Testis (tissue), 5 donors: ENCODE measurements at places on chromosomes 4 and X. TPM values are rescaled to one million over a fixed set of nuclear protein-coding genes. Genes with fewer than 3 reads are reported as not detected.

DNA sequence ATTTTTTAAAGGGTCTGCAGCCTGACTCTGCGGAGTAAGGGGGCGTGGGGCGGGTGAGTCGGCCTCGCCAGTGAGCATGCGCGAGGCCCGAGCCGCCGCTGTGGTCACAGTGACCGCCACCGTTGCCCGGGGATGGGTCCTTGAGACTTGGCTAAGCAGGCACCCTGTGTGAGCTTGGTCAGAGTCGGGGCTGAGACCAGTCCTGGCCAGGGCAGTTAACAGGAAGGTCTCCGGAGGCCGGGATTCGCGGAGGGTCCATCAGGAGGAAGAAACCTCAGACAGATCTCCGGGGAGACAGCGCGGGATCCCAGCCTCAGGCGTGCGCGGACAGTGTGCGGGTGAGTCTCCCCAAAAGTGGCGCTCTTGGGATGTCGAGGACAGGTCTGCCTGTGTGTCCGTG lies 1384.4 kb upstream of the PCDH10 start:
- peak; percentile 43 for DNase-seq

DNA sequence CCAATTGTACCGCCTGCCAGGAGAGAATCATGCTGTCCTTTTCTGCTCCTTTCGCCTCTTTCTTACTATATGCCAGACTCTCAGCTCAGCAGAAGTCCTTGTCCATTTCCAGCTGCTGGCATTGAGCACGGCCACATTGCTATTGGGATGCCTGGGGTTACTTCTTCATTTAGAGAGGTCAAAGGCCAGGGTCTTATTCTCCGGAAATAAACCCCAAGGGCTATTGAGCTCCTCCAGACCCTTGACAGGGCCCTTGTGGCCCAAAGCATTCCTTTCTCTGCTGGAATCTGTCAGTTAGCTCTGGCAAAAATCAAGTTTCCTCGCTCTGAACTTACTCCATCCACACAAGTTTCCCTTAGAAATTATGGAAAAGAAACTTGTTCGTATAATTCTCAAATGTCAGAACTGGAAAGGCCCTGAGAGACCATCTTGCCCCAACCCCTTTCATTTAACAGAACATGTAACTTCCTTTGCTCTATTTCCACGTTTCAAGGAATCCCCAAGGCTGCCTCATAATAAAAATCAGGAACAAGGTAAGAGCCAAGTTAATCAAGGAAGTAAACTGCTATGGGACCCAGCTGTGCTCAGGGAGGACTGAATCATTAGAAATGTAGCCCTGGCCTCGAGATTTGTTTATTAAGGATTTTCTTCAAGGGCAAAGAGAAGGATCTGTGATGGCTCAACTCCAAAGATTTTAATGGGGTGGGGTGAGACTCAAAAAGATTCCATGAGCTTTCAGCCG lies 11.8 kb downstream of the AKAP4 start:
- no peak for DNase-seq

DNA sequence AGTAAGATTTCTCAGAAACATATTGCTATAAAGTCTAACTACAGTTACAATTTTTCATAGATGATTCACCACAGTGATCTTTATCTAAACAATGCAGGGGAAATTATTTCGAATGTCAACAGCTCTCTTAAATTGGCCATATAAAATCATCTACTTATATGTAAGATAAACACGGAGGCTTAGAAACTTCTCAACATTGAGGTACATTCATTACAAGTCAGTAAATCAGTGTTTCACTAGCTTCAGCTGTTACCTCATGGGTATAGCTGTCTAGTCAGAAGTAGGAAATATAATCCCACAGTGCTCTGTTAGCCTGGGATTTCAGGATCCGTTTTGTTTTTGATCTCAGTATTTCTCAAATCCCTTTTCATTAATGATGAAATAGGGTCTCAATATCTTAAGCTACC lies 43.2 kb downstream of the PCDH7 start:
- no peak for DNase-seq

GRCh38 chr4:12206091-12206490 lies 777.4 kb upstream of the HS3ST1 start:
- no peak for DNase-seq

DNA sequence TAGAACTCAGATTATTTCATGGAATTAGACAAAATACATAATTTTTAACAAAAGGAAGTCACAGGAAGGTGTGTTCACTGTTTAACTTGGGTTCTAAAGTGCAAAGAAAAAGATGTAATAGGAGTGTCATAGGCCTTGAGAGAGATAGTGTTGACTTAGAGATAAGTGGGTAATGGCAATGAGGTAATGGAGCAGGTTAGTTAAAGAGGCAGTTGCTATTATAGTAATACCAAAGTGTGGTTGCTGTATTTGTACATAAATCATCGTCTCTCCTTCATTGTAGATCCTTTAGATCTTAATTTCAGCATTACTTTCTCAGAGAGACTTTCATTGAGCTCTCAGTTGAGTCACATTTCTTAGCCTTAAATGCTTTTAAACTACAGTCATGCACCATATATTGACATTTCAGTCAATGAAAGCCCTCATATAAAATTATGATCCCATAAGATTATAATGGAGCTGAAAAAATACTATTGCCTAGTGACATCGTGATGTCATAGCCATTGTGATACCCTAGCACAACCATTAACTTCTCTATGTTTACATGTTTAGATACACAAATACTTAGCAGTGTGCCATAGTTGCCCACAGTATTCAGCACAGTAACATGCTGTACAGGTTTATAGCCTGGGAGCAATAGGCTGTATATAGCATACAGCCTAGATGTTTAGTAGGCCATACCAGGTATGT lies 245.4 kb downstream of the ADGRL3 start:
- DNase-seq: no peak

- no peak for DNase-seq
Observed at GRCh38 chr4:74316397-74316796, 8.1 kb downstream of the EPGN start.

GRCh38 chr4:25984266-25984665 lies 70.2 kb downstream of the SMIM20 start:
- no peak for DNase-seq

- no peak for DNase-seq
Observed at GRCh38 chr4:101697266-101697665, 93.3 kb upstream of the BANK1 start.

GRCh38 chrX:2632533-2633504 lies 58.3 kb upstream of the CD99 start:
- no peak for DNase-seq

GRCh38 chr4:177974461-177974860 lies 532.2 kb upstream of the AGA start:
- DNase-seq: no peak

- DNase-seq: no peak
Observed at GRCh38 chrX:68533656-68534055, 34.8 kb downstream of the YIPF6 start.

GRCh38 chr4:41077628-41078027 lies 136.7 kb downstream of the APBB2 start:
- no peak for DNase-seq

GRCh38 chrX:106742193-106742592 lies 15.7 kb downstream of the RNF128 start:
- no peak for DNase-seq

DNA sequence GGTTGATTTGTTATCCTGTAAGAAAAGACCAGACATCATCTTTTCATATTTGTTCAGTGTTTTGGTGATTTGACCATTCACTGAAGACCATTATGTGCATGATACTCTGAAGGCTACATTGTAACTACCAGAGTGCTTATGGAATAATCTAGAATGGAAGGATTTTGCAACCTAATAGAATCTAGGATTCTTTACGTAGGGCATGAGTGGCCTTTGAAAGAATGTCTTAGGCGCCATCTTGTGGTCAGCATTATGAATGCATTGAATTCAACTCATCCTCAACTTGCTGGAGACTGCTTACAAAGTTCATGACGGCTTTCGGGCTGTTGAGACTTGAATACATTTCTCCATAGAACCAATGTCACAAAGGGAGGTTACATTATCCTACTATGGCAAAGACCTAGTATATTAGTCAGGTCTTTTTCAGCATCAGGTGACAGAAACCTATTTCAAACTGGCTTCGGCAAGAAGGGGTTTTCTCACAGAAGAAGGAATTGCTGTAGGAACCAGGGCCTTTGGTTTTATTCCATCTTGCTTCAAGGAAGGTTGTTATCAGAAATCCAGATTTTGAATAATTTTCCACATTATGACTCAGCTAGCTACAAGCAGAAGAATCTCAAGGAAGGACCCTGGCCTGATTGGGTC lies 104.1 kb downstream of the GPAT3 start:
- peak; percentile 82 for DNase-seq

DNA sequence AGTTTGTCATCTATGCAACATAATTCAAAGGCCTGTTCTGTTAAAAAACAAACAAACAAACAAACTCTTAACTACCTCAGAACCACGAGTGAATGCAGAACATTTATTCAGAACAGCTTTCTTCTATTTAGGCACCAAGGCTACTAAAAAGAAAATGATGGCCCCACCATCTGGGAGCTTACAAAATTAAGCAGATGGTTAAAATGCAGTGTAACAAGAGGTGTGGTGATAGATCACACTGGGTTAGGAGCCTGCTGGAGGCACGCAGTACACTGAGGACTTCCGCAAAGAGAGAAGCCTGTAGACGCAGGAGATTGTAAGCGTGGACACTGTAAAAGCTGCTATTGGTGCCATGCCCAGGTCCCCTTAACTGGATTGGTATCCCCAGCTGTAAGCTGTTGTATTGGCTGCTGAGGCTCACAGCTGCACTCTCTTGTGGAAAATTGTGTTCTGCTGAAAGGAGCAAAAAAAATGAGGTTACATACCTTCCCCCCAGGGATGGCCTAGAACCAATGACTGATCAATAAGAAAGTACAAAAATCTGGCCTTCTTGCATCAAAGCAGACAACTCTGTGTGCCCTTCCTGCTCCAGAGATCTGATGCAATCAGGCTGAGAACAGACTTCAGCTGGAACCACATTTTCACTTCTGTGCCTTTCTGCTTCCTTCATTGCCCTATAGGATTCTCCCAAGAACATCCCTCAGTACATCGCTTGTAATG lies 60.0 kb downstream of the SHROOM3 start:
- no peak for DNase-seq

DNA sequence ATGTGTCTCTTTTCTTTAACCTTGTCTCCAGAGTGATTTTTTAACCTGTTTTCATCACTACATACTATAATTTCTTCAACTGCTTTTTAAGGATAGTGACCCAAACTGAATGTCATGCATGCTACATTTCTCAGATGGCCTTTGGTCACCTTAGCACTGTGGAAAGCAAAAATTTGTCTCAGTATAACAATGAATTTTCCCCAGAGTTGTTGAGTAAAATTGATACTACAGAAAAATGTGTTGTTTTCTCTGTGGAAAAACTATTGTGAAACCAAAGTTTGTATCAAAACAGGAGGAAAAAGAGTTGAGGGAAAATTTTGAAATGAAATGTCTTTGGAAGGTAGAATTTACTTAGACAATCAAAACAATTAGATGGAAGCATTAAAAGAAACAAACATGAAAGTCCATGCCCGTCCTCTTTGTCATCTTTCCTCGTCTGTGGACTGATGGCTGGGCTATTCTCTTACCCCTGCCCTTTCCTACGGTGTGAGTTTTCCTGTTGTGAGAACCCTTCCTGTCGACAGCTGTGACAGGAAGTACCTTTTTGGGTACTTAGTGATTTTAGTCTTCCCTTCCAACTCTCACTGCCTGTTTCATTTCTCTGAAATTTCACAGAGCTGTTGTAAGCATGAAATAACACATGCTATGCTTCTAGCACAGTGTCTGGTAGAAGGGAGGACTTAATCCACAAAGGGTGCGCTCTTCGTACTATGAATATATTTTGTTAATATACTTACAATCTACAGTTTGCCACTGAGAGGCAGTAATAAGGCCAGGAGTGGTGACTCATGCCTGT lies 50.8 kb downstream of the LRP2BP start:
- DNase-seq: no peak

- no peak for DNase-seq
Observed at GRCh38 chrX:1592470-1593142, 1.2 kb downstream of the AKAP17A start.

GRCh38 chr4:180640193-180640592 lies 1603.0 kb upstream of the TENM3 start:
- DNase-seq: no peak

GRCh38 chrX:148856505-148856904 lies 356.1 kb downstream of the AFF2 start:
- no peak for DNase-seq

GRCh38 chr4:37917388-37917787 lies 26.5 kb downstream of the TBC1D1 start:
- DNase-seq: no peak

DNA sequence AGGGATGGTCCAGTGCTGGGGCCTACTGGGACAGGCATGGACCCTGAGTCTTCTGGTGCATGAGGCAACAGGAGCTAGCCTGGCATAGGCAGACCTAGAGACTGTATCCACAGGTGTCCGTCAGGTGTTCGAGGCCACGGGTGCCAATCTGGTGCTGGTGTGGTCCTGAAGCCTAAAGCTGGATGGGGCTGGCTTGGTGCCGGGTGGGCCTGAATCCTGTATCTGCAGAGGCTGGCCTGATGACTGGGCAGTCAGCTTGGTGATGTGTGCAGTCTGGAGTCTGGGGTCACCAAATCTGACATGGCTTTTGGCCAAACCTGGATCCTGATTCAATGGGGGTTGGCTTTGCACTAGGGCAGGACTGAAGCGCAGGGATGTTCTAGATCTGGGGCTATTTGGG lies 269.8 kb upstream of the GRIA3 start:
- no peak for DNase-seq

- DNase-seq: no peak
Observed at GRCh38 chr4:125390727-125391126, 76.0 kb downstream of the FAT4 start.

Gene CRMP1
- 9.4 TPM for total RNA-seq

Gene BTC
- 0.87 TPM for total RNA-seq

Gene CXCL5
- total RNA-seq: 0.37 TPM

Gene TEX13C
- total RNA-seq: 3.5 TPM

Gene PCDH19
- 4.5 TPM for total RNA-seq

Gene FAM184B
- total RNA-seq: 0.08 TPM

Gene CSAG1
- total RNA-seq: not detected

Gene ADGRG4
- 0.50 TPM for total RNA-seq

Gene IL2
- total RNA-seq: not detected

Gene CT45A10
- 27.9 TPM for total RNA-seq
